Activated T-helper 2 cell treated with anti-CD3 and anti-CD28 coated beads, Interferon-gamma antibody, Interleukin-2, Interleukin-4, amounts not matched to agents 10 μg/mL and 5 μg/mL and 100 μg/mL, durations not matched to agents 14 hours and 24 hours and 36 hours (primary cell): ENCODE measurements at places on chromosomes 12 and 14.

- DNase-seq: no peak
These were observed 200.2 kb downstream of the PHLDA1 start for GRCh38 chr12:75831402-75831801.

GRCh38 chr14:44379292-44379977, 127.6 kb downstream of the FSCB start:
- no peak for DNase-seq

DNA sequence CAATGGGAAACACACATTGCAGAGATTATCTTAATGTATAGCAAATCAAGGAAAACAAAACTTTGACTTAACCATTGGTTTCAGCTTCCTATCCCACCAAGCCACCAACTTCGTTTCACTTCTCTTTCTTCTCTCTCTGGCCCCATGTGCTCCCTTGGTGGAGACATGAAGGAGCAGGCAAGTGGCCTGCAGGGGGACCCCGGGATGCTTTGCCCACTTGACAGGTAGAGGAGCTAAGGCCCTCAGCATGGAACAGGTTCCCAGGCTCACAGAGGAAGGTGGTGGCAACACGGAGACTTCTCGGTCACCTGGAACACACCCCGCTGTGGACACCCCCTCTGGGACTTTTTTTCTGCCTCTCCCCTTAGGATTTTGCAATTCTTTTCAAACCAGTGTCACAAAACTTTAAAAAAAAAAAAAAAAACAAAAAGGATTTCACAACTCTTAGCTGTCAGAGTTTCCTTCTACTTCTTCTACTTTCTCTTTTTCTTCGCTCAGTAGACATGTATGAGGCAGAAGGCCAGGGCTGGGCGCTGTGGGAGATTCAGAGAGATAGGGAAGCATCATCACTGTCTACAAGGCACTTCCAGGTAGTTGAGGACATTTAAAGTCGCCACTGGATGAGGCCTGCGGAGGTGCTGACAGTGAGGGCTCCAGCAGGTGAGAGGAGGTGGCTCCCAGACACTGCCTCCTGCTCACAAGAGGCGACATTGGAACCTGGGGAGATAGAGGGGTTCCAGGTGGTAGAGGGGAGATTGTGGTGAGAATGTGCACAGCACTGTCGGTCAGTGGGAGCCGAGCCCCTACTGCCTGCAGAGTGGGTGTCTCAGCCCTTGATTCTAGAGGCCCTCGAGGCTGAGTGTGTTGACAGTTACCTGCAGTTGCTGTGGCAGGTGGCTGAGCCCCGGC, 119.6 kb downstream of the GCH1 start:
- DNase-seq: no peak

- DNase-seq: no peak
These were observed 222.9 kb downstream of the ZFP36L1 start for GRCh38 chr14:68569970-68570409.

- no peak for DNase-seq
These were observed 232.1 kb downstream of the FOXN3 start for GRCh38 chr14:89184952-89185351.

GRCh38 chr12:67937822-67938221, 51.4 kb upstream of the IFNG-AS1 start:
- no peak for DNase-seq

DNA sequence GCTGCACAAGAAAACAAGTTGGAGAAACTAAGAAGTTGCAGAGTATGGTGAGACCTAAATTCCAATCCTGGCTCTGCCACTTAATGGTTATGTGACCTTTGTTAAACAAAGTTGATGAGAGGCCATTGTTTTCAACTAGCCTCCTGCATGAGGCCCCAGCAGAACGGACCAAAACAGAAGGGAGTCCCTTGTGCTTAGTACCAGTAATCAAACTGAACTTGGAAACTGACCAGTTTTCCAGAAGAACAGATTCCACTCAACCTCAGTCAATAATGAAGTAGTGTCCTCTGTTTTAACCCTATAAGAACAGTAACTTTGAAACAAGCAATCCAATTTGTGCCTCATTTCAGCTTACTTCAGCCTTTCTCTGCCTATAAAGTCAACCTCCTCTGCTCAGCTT, 69.9 kb downstream of the C12orf56 start:
- DNase-seq: no peak

GRCh38 chr12:81726634-81727033, 32.5 kb downstream of the PPFIA2 start:
- DNase-seq: no peak

DNA sequence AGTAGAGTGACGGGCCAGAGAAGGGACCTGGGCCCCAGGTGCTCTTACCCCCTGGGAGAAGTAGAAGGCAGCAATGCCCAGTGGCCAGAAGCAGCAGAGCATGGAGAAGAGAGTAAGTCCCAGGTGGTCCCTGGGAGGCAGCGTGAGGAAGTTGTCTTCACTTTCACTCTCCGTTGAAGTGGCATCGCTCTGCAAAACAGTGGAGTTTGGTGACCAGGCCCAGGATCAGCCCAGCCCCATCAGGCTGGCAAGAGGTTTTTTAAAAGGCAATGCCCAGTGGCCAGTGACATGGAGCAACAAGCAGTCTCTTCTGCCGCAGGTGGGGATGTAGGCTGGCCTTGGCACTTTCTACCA, 18.2 kb downstream of the SYNDIG1L start:
- no peak for DNase-seq

DNA sequence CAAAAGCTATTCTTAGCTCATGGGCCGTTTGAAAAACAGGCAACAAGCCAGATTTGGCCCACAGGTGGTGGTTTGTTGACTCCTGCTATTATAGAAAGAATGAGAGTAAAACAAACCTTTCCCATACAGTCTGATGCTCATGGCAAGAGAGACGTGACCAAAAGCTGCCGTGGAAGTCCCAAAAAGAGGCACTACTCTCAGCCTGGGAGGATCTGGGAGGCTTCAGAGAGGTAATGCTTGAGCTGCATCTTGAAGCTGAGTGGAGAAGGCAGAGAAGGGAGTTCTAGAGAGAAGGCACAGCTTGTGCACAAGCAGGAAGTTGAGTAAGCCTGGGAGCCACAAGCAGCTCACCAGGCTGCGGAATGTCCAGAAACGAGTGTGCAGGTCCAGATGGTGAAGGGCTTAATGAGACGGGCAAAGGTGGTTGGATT, 9.6 kb downstream of the PLXNC1 start:
- no peak for DNase-seq
